ENCODE measurements at places on chromosomes 1 and 21.

DNA sequence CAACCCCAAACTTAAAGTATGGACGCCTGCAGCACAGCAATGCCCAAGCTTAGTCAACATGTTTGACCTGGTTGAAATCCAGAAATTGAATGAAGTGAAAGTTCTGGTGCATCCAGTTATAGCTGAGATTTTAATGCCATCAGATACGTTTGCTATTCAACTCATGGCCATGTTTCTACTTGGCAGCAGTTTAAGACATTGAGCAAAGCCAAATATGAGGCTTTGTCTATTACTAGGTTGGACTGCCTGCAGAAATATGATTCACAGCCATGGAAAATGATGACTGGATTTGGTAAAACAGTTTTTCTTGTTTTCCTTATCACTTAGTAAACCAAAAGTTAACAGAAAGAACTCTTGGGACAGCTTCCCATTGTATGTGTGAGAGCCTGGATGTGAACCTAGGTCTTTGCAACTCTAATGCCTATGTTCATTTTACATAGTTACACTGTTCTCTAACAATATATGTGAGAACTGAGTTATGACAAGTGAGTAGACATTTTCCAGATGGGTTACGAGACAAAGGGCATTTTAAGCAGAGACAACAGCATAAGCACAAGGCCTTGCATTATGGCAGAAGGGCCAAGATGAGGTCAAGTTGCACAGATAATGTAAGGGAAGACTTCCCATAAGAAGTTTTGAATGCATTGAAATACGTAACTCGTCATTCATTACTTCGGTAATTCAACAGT lies 32.4 kb upstream of the MYSM1 start:
- no peak for DNase-seq

GRCh38 chr1:203571661-203572060 lies 55.0 kb upstream of the ATP2B4 start:
- no peak for DNase-seq

GRCh38 chr1:45491487-45492260 lies 711 bp upstream of the TESK2 start:
- no peak for DNase-seq

GRCh38 chr1:41428738-41429640 lies 55.5 kb downstream of the EDN2 start:
- no peak for DNase-seq

GRCh38 chr21:45470773-45471524 lies 66.0 kb downstream of the COL18A1 start:
- DNase-seq, result no peak

- no peak for DNase-seq
Observed at GRCh38 chr1:96973605-96974004, 252.0 kb downstream of the PTBP2 start.

DNA sequence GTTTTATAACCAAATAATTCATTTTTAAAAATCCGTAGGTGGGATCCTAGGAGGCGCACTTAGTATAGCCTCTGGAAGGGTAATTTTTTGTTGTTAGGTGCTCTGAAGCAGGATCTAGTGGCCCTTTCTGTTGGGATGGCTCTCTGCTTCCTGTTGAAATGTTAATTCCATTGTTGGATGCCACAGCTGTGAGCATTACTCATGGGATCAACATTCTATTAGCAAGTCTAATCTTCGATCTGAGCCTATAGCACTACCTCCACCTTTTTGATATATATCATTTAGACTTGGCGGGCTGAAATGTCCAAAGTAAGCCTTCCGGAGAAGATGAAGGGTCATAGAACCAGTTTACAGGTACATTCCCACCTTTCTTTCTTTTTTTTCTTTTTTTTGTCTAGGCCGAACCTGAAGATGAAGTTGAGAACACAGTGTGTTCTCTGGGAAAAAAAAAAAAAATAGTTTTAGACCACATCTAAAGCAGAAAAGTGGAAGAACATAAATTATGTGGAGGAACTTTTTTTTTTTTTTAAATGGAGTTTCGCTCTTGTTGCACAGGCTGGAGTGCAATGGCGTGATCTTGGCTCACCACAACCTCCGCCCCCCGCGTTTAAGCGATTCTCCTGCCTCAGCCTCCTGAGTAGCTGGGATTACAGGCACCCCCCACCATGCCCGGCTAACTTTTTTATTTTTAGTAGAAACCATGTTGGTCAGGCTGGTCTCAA lies 1.4 kb downstream of the CXADR start:
- no peak for DNase-seq

DNA sequence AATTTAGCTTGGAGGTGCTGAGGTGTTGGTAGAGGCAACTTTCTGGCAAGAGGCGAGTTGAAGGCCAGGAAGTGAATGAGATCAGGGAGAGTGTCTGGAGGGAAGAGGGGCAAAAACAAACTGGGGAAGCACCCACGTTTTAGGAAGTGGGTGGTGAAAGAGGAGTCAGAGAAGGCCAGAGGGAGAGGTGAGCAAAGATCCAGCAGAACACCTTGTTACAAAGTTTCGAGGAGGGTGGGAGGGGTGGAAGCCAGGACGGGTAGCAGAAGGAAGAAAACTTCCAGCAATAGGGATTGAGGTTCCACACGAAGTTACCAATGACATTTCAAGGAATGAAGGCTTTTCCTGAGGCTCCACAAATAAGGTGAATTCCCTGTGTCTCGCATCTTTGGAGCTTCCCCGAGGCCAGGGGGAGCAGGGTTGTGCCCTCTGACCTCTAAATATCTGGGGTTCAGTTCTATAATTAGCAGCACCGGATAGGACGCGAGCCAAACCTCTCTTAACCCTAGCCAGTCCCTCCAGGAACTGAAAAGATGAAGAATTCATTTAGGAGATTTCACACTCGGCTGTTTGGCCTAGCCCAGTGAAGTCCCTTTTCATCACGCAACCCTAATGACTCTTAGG lies 578 bp upstream of the SESN2 start:
- DNase-seq, result no peak

DNA sequence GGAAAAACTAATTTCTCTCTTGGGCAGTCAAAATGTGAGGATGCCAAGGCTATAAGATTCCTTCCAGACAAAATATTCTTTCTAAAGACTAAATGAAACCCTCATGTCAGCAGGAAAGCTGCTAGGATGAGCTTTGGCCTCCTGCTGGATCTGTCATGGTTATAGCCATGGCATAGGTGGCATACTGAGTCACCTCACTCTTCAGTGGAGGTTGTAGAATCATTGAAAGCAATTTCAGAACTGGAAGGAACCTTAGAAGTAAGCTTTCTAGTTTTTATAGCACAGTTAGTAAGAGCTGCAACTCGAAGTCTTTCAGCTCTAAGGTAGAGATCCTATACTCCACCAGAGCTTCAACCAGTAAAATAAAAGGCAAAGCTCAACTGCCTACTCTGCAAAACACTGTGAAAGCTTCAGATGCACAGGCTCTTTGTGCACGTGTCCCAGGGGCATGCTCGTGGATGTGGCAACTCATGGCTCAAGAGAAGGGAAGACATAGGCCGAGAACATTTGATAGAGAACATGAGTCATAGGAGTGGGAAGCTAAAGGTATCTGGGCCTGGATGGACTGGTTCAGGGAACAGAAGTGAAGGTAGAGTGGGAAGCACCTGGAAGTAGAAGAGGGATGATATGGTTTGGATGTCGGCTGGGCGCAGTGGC lies 5.8 kb downstream of the AVPR1B start:
- peak; percentile 23 for DNase-seq

DNA sequence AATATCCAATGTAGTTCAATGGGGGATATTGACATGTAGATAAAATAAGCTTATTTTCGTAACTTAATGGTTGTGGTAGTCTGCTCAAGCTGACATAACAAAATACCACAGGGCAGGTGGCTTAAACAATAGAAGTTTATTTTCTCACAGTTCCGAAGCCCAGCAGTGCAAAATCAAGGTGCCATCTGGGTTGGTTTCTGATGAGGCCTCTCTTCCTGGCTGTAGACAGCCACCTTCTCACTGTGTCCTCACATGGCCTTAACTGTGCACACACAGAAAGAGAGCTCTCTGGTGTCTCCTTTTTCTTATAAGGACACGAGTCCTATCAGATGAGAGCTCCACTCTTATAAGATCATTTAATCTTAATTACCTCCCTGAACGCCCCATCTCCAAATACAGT lies 64.8 kb upstream of the IPO9 start:
- no peak for DNase-seq

- no peak for DNase-seq
Observed at GRCh38 chr1:30477588-30477987, 245.8 kb downstream of the MATN1 start.

GRCh38 chr1:19423130-19423529 lies 62.2 kb downstream of the CAPZB start:
- no peak for DNase-seq
